ENCODE measurements at places on chromosomes 3 and 15.

- DNase-seq, result no peak
These were observed 28.0 kb downstream of the KLHDC8B start for GRCh38 chr3:49199239-49199899.

GRCh38 chr3:10379161-10379560 is 58.2 kb upstream of the SEC13 start:
- DNase-seq, result no peak

DNA sequence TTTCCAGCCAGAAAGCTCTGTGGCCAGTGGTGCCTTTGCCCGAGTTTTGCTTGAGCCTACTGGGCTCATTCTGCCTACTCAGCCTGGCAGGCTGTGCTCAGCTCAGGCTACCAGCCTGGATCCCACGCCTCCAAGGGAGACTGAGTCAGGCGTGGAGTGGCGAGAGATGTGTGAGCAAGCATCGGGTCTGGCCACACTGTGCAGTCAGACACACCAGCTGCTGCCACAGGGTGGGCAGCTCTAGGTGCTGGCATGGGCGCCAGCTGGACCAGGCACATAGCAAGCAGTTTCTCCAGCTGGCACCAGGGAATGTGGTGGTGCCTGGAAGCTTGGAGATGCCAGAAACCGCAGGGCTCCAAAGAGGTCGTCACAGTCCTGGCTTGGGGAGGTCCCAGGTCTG is 498.5 kb upstream of the CNTN4 start:
- DNase-seq, result no peak

- no peak for DNase-seq
These were observed 12.1 kb downstream of the IQGAP1 start for GRCh38 chr15:90400005-90400758.

- DNase-seq, result no peak
These were observed 32.5 kb downstream of the RSL24D1 start for GRCh38 chr15:55164284-55164683.

DNA sequence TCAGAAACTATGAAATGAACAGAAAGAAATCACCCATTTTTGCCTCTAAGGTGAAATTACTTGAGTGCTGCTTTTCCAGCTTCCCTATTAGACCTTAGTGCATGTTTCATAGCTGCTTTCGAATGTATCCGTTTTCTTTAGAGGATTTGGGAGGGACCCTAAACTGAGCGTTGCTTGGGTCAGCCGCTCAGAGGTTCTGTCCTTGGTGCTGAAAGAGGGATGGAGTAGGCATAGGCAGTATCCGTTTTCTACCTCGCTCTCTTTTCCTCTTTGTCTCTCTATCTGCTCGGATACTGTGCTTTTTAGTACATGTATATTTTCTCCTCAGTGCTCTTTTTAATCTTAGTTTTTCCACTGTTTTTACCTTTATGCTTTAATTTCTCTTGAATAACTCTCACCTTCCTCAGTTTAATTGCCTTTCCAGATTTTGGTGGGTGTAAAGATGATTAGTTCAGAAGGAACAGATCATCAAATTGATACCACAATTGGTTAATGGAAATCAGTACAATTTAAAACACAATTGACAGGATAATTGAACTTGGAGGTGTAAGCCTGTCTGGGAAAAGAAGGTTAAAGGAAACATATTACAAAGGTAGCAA is at the start of gene DRD3:
Gene DRD3, minus strand, starts transcription at position 283 of the 599 bp plus-strand sequence. CDS start 7,060 bp downstream, outside the sequence.
- DNase-seq, result no peak

- no peak for DNase-seq
These were observed 21.7 kb downstream of the TRIM59 start for GRCh38 chr3:160427832-160428424.

DNA sequence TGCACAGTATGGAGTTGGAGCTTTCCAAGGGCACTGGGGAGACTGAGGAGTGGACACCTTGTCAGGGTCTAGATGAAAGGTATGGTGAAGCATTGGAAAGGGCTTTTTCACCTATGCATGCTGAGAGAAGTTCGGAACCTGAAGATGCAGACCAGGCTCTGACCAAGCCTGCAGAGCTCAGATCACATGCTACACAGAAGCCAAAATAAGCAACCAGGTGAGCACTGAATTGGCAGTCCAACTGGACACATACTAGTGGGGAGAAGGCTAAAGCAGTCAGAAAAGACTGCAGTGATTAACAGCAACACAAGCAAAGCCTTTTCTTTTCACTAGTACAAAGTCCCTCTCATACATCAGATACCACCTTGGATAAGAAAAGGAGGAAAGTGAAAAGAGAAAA is 238.3 kb upstream of the PLSCR5 start:
- DNase-seq, result no peak

- DNase-seq, result no peak
These were observed 11.1 kb upstream of the MB21D2 start for GRCh38 chr3:192928720-192929119.

DNA sequence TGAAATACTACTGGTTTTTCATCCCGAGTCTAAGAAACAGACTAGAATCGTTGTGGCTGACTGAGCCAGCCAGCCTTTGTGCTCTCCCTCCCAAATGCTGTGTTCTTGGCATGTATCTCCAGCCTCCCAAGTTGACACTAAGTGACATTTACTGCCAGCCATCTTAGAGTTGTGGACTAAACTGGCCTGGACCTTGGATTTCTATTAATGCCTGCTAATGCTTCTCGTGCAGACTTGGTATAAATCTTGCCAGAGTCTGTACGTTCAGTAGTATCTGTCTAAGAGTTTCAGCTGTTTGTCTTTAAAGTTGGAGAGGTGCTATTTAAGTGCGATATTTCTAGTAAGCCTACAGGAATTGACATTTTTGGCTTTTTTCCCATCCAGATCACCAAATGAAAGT is 166.6 kb upstream of the BHLHE40 start:
- DNase-seq, result no peak
